ENCODE measurements at places on chromosomes 6 and 20. TPM values are rescaled to one million over a fixed set of nuclear protein-coding genes. Genes with fewer than 3 reads are reported as not detected.

- DNase-seq: peak; percentile 81
- no peak overlapping the region for H3K4me3 ChIP-seq
- H3K27me3 ChIP-seq: no peaks in the 10 kb centered on the region
- H3K27ac ChIP-seq: peak overlapping the region; percentile 80
- H3K4me1 ChIP-seq: peaks cover 29% of the 10 kb centered on the region
These were observed 21.6 kb downstream of the MOCS3 start for GRCh38 chr20:50980071-50980681.

- H3K4me1 ChIP-seq: no peaks in the 10 kb centered on the region
- H3K27me3 ChIP-seq: no peaks in the 10 kb centered on the region
- H3K36me3 ChIP-seq: no peaks in the 10 kb centered on the region
These were observed 335.1 kb downstream of the PREX1 start for GRCh38 chr20:48492715-48493070.

DNA sequence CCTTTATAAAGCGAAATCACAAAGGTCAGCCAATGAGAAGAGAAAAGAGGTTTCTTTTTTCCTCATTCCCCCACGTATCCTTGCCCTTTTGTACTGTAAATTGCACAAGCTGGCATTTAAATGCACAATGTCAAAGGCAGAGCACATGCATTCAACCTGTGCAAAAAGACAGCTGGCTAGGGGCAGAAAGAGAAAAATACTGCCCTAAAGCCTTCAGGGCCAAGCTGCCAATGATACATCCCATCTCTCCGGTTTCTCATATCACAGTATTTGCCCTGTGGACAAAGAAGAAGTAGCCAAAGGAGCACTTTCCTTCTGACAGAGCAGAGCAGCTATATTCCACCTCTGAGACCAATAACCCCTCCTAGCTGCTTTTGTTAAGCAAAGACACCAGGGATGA is 219.2 kb downstream of the TRDN start:
- H3K36me3 ChIP-seq: no peaks in the 10 kb centered on the region
- H3K27me3 ChIP-seq: no peaks in the 10 kb centered on the region
- no peak overlapping the region for H3K4me3 ChIP-seq

CFAP61 gene
- not detected for total RNA-seq

DNA sequence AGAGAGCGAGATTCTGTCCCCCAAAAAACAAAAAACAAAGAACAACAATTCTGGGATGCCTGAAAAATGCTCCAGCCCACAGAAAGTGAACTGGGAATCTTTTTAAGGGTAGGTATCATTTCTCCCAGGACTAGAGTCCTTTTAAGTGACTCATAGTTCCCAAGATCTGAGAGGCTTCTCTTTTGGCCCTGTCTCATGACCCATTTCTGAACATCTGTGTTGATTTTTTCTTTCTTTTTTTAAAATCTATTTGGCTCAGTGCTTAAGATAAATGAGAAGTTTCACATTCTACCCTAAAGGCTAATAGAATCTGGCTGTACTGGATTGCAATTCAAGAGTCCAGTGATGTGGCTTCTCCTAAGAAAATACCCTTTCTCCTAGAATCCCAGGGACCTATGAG is 217.6 kb upstream of the FOXQ1 start:
- H3K4me1 ChIP-seq: peaks cover 8% of the 10 kb centered on the region
- no peaks in the 10 kb centered on the region for H3K36me3 ChIP-seq
- H3K27me3 ChIP-seq: no peaks in the 10 kb centered on the region
- DNase-seq: no peak
- no peak overlapping the region for H3K27ac ChIP-seq

- DNase-seq: no peak
- no peak overlapping the region for H3K4me3 ChIP-seq
- no peaks in the 10 kb centered on the region for H3K4me1 ChIP-seq
- H3K36me3 ChIP-seq: no peaks in the 10 kb centered on the region
These were observed 29.3 kb upstream of the PDYN start for GRCh38 chr20:2023151-2023550.

- H3K27ac ChIP-seq: peak overlapping the region; percentile 99
- peak overlapping the region; percentile 96 for H3K4me3 ChIP-seq
- peaks cover 7% of the 10 kb centered on the region for H3K4me1 ChIP-seq
- no peak for DNase-seq
- H3K36me3 ChIP-seq: peaks cover 33% of the 10 kb centered on the region
- no peaks in the 10 kb centered on the region for H3K27me3 ChIP-seq
These were observed 367 bp upstream of the PCIF1 start for GRCh38 chr20:45934046-45934585.

DNA sequence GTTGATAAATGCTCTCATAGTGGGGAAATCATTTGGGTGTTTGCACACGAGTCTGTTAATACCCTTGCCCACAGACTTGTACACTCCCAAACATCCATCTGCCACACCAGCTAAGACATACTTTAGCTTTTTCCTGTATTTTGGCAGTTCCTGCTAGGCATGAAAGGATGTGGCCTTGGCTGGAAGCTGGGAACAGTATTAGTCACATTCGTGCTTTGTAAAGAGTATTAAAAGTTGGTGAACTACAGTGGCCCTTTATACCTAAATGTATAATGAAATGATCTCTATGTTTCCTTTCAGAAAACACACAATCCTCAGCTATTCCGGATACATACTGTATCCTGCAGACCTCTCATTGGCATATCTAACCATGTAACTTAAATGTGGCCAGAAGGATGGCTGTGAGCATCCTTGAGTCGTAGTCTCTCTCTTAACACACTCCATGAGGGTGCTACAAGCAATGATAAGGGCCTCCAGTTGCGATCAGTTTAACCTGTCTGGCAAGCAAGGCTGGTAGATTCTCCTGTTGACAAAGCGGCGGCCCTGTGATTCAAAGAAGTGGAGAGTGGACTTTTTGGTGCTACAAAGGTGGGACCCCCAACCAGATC is 1.5 kb downstream of the LEMD2 start:
- DNase-seq: no peak
- H3K36me3 ChIP-seq: peaks cover 60% of the 10 kb centered on the region

SAMD5 gene
- total RNA-seq: 16.2 TPM

PTK7 gene
- total RNA-seq: 87.0 TPM

DNA sequence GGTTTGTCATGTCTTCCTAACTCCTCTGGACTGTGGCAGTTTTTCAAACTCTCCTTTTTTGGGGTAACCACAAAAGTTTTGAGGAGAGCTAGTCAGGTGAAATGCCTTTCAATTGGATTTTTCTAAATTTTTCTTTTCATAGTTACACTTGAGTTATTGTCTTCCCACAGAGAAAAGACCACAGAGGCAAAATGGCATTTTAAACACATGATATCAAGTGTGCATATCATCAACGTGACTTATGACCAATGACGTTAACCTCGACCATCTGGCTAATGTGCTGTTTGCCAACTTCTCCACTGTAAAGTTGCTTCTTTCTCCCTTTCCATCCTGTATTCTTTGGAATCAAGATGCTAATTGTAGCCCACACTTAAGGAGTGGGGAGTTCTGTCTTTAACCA is 41.3 kb upstream of the SNAP25 start:
- H3K4me3 ChIP-seq: no peak overlapping the region
- no peak overlapping the region for H3K27ac ChIP-seq
- no peak for DNase-seq
- no peaks in the 10 kb centered on the region for H3K27me3 ChIP-seq

DNA sequence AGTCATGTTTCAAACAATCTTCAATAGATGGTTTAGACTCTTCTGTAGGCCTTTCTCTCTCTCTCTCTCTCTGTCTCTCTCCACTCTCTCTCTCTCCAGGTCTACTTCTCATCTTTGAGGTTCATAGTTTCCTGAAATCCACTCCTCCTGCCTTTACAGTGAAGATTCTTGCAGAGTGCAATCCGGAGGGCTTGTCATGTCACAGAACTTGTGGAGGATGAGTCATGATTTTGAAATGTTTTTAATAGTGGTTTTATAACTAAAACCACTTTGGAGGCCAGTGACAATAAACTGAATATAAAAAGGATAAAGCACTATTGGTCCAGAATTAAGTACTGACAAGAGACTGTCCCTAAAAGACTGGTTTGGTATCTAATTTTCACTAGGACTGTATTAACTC is 156.3 kb downstream of the KIF6 start:
- H3K4me1 ChIP-seq: no peaks in the 10 kb centered on the region
- DNase-seq: peak; percentile 4
- 0 out of 2 replicates have a peak, but pooled peaks cover 2% of the 10 kb centered on the region for H3K27me3 ChIP-seq

- no peak for DNase-seq
- no peaks in the 10 kb centered on the region for H3K36me3 ChIP-seq
- no peaks in the 10 kb centered on the region for H3K27me3 ChIP-seq
- peaks cover 35% of the 10 kb centered on the region for H3K4me1 ChIP-seq
These were observed 216.1 kb downstream of the FOXA2 start for GRCh38 chr20:22368235-22368634.

DNA sequence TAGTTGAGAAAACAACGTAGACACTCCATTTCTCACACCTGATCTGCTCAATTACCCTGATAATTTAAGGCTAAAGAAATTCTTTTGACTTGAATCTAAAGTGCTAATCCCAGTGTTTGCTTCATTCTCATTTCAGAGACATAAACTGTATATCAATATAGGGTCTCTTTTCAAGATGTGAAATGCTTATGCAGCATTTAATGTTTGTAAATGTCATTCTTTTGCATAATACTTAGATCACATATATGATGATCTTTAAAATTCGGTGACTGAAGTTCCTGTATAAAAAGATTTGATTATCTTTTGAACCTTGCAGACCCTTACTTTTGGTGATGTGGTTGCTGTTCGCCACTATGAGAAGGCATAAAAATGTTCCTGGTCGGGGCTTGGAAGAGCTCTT is 3.9 kb downstream of the FABP7 start:
- DNase-seq: no peak
- H3K4me3 ChIP-seq: no peak overlapping the region
- peaks cover 21% of the 10 kb centered on the region for H3K27me3 ChIP-seq
- H3K27ac ChIP-seq: no peak overlapping the region
- no peaks in the 10 kb centered on the region for H3K4me1 ChIP-seq
- H3K36me3 ChIP-seq: no peaks in the 10 kb centered on the region

DNA sequence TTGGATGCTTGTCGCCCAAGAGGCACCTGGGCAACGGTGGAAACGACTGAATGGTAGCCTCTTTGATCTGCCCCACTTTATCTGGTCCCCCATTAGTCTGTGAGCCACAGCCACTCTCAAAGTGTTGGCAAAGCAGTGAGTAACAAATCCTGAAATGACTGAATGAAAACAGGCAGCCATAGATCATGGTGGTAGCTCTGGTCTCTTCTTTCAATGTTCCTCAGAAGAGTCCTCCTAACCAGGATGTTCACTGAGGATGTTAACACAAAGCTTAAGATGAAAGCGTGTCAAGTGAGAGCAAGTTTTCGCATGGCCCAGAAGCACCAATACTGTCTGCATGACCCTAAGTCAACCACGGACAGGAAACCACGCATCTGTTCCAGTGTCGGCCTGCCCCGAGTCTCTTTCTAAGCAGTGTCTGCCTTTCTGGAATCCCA is 107.3 kb downstream of the IRF4 start:
- no peaks in the 10 kb centered on the region for H3K27me3 ChIP-seq
- no peak for DNase-seq
- no peak overlapping the region for H3K27ac ChIP-seq

RWDD1 gene
- 93.5 TPM for total RNA-seq

PTPRK gene
- 24.5 TPM for total RNA-seq

DNA sequence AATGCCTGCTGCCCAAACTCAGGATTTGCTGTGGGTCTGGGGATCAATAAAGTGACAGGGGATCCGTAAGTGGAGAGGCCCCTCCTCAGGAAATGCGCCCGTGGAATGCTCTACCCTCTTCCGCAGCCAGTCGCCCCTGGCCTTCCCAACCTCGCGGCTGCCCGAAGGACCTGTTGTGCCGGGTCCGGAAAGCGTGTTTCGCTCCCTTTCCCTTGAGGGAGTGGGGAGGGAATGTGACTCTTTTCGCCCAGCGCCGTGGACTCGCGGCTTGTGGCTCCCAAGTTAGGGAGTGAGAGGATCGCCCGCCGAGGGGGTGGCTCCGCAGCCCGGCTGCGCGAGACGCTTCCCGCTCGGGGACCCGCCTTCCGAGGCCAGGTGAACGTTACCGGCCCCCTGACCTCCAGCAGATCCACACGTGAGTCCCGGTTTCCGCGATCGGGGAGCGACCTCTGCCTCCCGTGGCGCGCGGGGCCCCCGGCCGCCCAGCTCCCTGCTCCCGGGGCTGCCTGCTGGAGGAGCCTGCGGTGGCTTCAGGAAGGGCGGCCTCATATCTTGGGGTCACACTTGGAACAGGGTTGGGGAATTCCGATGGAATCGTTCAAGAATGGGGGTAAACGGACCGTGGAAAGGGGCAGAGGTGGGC is 666 bp downstream of the TPD52L1 start:
- DNase-seq: no peak
- no peaks in the 10 kb centered on the region for H3K36me3 ChIP-seq
- H3K4me3 ChIP-seq: peak overlapping the region; percentile 42

NRN1 gene
- total RNA-seq: 20.6 TPM

- no peak overlapping the region for H3K4me3 ChIP-seq
- H3K36me3 ChIP-seq: peaks cover 26% of the 10 kb centered on the region
- H3K4me1 ChIP-seq: no peaks in the 10 kb centered on the region
- H3K27me3 ChIP-seq: no peaks in the 10 kb centered on the region
- H3K27ac ChIP-seq: no peak overlapping the region
These were observed 26.0 kb upstream of the CRIP3 start for GRCh38 chr6:43334466-43335095.

DNA sequence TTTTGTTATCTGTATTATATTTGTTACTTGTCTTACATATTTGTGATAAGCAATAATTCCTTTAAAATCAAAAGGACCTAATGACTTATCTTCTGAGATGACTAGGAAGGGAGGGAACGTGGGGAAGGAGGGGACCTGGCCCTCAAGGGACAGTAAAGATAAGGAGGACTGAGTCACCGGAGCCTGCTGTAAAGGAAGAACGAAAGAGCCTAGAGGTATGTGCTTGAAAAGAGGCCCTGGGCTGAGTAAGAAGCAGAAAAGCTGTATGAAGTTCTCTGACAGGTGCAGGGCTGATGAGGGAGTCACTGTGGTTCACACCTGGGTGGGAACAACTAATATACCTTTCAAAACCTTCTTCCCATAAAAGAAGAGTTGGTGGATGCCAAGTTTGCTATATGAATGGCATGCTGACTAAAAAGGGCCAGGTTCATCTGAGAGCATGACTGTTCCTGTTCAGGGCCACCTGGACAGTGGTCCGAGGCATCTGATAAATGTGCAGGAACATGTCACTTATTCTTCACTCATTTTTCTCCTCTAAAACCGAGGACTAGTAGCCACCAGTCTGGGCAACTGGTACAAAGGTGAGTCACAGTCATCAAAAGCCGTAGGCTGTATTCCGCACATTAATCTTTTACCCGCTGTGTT is 111.3 kb downstream of the TNFAIP3 start:
- H3K27ac ChIP-seq: no peak overlapping the region
- DNase-seq: no peak
- H3K4me3 ChIP-seq: no peak overlapping the region
- no peaks in the 10 kb centered on the region for H3K27me3 ChIP-seq

- no peaks in the 10 kb centered on the region for H3K27me3 ChIP-seq
- no peak overlapping the region for H3K27ac ChIP-seq
- no peaks in the 10 kb centered on the region for H3K36me3 ChIP-seq
- no peaks in the 10 kb centered on the region for H3K4me1 ChIP-seq
- no peak overlapping the region for H3K4me3 ChIP-seq
These were observed 85.4 kb downstream of the EYA4 start for GRCh38 chr6:133326584-133326983.
